ENCODE measurements at places on chromosomes 16 and 17.

GRCh38 chr17:2068519-2069051, 13.7 kb downstream of the HIC1 start:
- DNase-seq, result no peak

DNA sequence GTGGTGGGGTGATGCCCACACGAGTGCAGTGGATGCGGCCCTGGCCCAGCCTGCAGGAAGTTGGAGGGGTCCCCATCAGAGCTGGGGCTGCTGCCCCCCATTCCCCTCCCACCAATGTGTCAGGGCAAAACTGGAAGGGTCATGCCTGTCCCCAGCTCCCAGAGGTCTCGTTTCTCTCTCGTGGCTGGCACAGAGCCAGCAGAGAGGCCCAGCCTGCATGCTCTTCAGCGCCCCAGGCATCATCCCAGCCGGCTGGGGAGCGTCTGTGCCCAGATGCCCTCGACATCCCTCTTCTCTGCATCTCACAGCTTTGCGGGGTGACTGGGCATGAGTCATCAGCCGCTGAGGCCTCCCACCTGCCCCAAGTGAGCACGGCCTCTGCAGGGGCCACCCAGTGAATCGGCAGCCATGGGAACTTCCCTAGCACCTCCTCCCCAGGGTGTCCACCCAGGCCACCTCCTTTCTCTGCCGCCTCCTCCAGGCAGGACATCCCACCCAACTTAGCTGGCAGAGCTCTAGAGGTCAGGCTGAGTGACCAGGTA, 9.8 kb upstream of the CSNK1D start:
- DNase-seq, result no peak

GRCh38 chr16:84541999-84542817, 37.7 kb upstream of the MEAK7 start:
- no peak for DNase-seq

DNA sequence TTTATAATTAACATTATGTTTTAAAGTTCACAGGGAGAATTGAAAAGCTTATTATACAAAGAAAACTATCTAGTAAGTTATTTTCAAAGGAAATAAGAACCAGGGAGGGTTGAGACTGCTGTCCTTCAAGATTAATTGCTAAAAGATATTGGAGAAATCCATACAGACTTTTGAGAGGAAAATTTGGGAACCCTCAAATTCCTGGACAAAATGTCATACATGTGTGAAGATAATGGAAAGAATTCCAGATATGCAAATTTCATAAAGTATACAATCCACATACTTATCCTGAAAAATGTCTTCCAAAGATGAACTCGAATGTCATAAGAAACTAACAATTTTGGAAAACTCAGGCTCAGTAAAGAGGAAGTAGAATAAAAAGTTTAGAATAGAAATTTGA, 213.8 kb downstream of the HS3ST3A1 start:
- no peak for DNase-seq

DNA sequence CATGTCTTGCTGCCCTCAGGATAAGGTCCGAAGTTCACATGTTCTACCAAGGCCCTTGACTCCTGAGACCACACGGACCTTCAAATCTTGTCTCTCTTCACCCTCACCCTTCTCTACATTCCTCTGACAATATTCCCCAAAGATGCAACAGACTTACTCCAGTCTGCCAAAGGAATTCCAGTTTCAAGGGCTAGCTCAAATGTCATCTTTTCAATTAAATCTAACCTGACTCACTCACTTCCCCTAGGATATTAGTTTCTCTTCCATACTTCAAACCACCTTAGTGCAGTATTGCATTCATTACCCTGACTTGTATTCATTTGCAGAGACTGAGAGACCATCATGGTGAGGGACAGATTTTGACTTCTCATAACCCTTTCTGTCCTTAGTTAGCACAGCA, 59.6 kb upstream of the ADCY9 start:
- no peak for DNase-seq

- no peak for DNase-seq
These were observed 132.6 kb downstream of the PITPNC1 start for GRCh38 chr17:67509390-67510287.

GRCh38 chr16:84308120-84308519, 13.4 kb downstream of the WFDC1 start:
- DNase-seq, result no peak

- no peak for DNase-seq
These were observed 14.3 kb upstream of the DLX3 start for GRCh38 chr17:50009282-50009681.

- no peak for DNase-seq
These were observed 109.1 kb upstream of the CRHR1 start for GRCh38 chr17:45675012-45675411.

GRCh38 chr16:67718668-67719047, 458 bp downstream of the GFOD2 start:
- DNase-seq, result no peak

DNA sequence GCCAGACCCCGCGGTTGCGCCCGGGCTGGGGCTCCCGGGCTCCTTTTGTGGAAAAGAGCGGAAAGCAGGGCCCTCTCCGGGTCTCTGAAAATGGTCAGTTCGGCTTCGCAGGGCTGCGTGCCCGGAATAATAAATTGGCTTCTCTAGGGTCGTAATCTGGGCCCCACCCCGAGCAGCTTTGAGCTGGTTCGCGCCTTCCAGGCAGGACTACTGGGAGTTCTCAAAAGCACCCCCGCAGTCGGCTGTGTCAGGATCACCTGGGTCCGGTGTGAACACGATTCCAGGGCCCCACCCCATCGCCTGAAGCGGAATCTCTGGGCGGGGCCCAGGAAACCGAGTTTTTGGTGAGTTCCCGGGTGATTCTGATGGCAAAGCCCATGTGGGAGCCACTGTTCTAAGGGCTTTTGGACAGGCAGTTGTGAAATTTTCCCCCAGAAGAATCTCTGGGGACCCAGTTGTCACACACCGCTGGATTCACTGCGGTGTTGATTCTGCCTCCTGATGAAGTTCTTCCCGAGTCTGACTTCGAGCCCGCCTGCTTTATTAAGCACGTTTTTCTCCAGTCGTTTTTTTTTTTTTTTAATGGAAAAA, 77.0 kb downstream of the MRC2 start:
- DNase-seq, result no peak

- no peak for DNase-seq
These were observed 241.9 kb downstream of the SLC39A11 start for GRCh38 chr17:72850410-72851118.

GRCh38 chr16:5516115-5516514, 418.5 kb upstream of the EEF2KMT start:
- DNase-seq, result no peak

GRCh38 chr17:45813048-45813725, 29.1 kb downstream of the CRHR1 start:
- no peak for DNase-seq

GRCh38 chr17:67200727-67201301, 44.2 kb downstream of the HELZ start:
- DNase-seq, result no peak

- no peak for DNase-seq
These were observed 14.2 kb downstream of the ERI2 start for GRCh38 chr16:20791923-20792612.

- no peak for DNase-seq
These were observed 146.1 kb downstream of the GAS7 start for GRCh38 chr17:10052106-10052813.

DNA sequence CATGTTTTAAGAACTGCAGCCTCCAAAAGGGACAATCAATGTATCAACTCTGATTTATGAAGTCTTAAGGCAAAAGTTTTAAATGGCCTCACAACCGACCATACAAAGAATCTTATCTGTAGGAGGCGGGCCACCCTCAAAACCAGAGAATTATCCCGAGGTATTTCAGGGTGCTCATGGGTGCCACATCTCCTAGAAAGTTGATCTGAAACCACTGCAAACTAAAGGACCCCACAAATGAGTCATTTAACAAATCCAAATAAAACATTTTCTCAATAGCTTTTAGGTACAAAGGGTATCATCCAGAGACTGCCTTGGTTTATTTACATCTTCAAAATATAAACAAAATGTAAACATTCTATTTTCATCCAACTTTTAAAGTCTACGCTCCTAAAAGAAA, 6.8 kb downstream of the ERN1 start:
- DNase-seq, result no peak

DNA sequence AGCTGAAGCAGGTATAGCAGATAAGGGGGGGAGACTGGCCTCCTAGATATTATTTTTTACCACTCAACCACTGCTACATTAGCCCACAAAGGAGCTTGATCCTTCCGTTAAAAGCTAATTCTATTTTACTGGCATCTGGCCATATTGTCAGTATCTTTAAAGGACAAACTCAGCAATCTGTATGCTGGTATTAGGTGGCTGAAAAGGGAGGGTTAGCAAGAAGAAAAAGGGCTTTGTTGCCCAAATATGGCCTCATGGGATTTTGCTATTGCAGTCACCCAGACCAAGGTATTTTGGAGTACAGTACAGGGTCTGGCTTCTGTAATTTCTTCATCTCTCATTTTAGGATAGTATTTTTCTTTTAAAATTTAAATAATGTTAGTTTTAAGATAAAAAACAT, 14.4 kb downstream of the RFWD3 start:
- DNase-seq, result no peak

GRCh38 chr17:10513299-10514067, 4.9 kb downstream of the MYH1 start:
- no peak for DNase-seq

- no peak for DNase-seq
These were observed 153.9 kb upstream of the KIF2B start for GRCh38 chr17:53668854-53669253.

DNA sequence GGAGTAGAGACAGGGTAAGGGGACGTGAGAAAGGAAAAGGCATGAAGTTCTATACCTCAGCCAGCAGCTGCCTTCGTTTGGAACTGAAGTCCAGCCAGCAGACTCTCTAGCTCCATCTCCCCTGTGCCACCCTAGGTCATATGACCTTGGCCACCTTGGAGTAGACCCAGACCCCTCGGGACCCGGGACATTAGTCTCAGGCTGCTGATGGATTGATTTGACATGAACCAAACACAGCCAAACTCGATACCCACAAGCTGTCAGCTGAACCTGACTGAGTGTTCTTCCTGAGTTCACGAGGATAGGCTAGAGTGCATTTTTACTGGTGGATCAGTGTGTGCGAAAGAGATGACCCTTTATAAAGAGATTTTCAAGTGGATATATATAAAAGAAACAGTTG, 68.5 kb downstream of the YPEL2 start:
- no peak for DNase-seq

GRCh38 chr16:28491230-28491969, 474 bp downstream of the CLN3 start:
- DNase-seq, result no peak

All from stimulated activated CD8-positive, alpha-beta memory T cell treated with anti-CD3 and anti-CD28 coated beads, Interleukin-7, amount 100 ng/mL, for 1 hour (primary cell).